ENCODE measurements at places on chromosomes 6 and 20.
A peak's percentile ranks its signal among the peaks of the same experiment; 100 is the strongest.

- DNase-seq = no peak
Observed at GRCh38 chr6:109002051-109002697, 92.5 kb downstream of the SESN1 start.

- DNase-seq = no peak
Observed at GRCh38 chr20:51142448-51142847, 119.5 kb upstream of the KCNG1 start.

GRCh38 chr20:15708984-15709598, 864.2 kb downstream of the KIF16B start:
- peak; percentile 16 for DNase-seq

DNA sequence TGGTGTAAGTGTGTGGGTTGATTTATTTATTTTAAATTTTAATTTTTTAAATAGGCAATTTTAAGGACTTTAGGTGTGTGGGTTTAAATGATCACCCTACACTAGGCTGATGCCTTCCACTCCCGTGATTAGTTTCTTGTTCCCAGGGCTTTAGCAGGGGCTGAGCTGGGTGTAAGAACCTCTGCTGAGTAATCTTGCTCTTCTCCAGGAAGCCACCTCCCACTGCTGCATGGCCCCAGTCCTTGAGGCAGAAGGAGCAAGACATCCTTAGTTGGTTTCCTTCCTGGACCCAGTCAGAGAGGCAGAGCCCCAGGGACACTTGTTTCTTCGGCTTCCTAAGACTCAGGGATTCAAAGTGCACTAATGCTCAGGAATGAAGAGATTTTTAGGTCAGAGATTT, 19.8 kb upstream of the CDC5L start:
- no peak for DNase-seq

DNA sequence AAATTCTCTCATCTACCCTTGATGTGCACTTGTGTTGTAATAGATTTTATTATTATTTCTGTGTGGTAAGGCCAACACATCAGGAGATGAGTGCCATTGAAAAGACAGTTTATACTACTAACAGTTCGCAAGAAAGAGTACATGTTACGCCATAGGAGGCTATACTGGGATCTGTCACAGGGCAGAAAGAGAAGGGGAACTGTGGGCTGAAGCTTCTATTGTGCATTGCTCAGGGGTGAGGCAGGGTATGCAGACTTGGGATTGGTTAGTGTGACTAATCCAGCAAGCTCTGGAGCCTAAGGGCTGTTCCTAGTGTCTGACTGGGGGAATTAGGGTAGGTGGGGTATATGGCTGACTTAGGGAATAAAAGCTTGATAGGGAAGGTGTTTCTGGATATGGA, 50.9 kb downstream of the GPR63 start:
- DNase-seq = no peak

DNA sequence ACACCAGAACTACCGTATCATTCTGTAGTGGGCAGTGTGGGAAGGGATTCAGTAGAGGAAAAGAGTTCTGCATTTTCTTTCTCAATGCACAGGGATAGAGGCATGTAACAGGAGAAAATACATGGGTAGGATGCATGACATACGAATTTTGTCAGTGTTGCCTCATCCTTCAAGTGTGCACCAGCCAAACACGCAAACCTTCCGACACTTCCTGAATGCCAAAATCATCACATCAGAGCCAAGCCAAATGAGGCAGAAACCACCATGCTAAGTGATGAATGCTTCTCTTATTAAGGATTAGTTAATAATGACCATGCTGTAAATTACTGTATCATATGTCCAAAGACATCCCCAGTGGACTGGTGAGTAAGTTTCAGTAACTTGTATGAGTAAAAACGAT, 27.3 kb downstream of the RAMACL start:
- no peak for DNase-seq

DNA sequence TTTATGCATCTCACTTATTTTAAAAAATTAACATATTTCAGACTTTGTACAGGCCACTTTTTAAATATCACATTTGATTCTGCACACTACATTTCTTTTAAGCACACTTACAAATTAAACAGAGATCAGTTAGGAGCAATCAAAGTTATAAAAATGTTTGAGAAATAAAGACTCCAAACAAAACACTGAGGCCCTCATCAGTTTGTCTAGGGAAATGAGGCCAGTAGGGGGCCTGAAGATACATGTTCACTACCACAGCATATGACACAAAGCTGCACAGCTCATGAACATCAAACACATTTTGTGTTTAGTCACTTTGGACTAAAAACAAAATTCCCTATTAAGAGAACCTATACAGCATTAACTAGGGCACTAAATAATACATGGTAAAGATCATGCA, 180.5 kb downstream of the PDE7B start:
- no peak for DNase-seq

GRCh38 chr20:62642051-62642665, at the start of gene SLCO4A1:
Gene SLCO4A1 (plus strand): TSS chr20:62642503. CDS start chr20:62656455, 13,952 bp downstream.
- peak; percentile 60 for DNase-seq

DNA sequence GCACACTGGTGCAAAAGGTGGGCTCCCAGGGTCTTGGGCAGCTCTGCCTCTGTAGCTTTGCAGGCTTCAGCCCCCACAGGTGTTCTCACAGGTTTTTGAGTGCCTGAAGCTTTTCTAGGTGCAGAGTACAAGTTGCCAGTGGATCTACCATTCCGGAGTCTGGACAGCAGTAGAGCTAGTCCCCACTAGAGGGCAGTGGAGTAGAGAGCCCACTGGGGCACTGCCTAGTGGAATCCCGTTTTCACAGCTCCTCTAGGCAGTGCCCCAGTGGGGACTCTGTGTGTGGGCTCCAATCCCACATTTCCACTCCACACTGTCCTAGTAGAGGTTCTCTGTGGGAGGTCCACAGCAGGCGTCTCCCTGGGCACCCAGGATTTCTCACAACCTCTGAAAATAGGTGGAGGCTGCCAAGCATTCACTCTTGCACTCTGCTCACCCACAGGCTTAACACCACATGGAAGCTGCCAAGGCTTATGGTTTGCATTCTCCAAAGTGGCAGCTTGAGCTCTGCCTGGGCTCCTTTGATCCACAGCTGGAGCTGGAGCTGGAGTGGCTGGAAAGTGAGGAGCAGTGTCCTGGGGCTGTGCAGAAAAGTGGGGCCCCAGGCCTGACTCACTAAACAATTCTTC, 86.3 kb upstream of the PROKR2 start:
- no peak for DNase-seq

DNA sequence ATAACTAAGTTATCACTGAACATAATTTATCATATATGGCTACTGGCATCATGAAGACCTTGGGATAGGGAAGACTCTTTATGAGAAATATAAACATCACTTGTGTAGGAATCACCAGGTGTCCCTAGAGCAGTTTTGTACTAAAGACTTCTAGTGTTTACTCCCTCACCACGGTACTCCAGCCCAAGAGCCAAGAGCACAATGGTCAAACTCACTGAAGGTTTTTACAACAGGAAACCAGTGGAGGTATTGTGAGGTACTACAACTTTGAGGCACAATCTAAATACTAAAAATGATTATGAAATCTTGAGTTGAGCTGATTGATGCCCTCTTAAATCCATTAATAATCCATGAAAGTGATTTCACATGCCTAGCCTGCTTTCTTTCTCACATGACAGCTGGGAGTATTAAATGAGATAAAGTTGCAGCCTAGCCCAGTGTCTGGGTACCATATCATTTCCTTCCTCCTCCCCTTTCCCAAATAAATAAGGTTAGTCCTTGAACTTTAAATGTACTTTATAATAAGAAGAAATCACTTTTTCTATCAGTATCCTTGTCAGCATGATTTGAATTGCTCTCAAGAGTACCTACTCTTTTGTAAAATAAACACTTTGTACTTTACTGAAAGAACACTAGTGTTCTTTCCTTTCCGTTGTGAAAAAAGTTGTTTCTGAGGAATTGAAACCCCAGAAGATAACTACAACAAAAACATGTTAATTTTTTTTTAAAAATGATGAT, 26.5 kb downstream of the GLO1 start:
- no peak for DNase-seq

GRCh38 chr20:49412254-49412653, 70.2 kb downstream of the KCNB1 start:
- DNase-seq = no peak

DNA sequence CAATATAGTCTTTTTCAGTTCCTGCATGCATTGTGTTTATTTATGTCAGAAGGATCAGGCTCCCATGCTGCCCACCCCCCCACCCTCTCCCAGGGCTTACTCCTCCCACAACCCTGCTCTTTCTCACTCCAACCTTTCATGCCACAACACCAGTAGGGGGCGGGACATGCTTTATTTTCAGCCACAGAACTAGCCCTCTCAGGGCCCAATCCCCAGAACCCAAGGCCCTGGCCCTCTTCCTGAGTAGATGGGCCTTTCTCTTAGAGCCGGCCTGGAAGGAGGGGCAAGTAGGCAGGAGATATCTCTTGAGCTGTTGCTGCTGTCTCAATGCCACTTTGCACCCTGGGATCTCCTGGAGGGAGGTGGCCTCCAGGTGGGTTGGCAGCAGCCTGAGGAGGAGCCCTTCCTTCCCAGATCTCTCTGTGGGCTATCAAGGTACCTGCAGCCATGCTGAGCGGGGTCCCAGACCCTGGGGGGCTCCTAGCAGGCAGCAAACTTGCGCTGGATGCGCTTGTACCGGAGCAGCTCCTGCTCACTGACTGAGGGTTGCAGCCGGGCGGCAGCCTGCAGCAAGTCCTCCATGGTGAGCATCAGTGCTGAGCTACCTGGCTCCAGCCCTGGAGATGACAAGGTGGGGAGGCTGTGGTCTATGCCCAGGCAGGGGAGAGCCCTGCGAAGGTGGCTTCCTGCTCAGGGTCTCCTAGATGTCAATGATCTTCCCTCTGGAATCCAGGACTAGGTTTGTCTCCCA, 3.5 kb downstream of the GNMT start:
- no peak for DNase-seq

GRCh38 chr6:30810813-30811339, 66.5 kb upstream of the IER3 start:
- no peak for DNase-seq

DNA sequence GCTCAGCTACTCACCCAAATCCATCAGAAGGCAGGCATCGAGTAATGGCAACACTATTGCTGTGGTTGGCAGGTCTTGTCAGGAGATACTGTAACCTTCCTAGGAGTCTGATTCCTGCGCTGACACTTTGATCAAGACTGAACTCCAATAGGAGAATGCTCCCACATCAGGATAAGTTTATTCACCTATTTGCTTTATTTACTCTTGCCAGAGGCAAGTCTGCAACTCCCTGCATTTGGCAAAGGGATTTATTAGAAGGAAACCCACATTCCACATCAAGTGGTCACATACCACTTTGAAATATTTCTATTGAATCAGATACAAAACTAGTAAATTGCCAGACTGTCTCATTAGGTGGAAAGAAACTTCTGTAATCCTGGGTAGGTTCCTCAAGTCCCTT, 43.5 kb downstream of the ZFAND3 start:
- no peak for DNase-seq

DNA sequence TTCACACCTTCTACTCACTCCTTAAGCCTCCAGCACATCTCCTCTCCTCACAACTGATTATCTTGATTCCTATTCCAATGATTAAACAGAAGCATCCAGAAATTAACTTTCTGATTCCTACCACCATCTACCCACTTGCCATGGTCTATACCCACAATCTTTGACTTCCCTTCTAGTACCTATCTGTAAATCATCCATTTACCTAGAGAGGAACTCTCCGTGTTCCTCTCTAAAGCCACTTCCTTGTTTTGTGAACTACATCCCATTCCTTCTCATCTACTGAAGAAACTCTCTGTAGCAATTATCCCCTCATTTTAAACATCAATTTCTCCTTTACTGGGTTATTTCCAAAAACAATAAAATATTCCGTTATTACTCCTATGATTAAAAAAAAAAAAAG, 167.3 kb downstream of the ARHGAP18 start:
- no peak for DNase-seq

DNA sequence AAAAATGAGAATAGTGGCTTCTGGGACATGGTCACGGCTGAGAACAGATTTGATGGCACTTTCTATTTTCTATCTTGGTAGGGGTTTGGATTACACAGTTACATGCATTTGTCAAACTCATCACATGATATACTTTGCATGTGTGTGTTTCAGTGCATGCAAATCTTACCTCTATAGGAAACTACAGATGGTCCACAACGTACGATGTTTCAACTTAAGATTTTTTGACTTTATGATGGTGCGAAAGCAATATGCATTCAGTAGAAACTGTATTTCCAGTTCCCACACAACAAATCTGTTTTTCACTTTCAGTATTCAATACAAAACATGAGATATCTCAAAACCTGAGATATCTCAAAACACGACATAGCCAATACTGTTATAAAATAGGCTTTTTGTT, 231.8 kb upstream of the SPTLC3 start:
- DNase-seq = no peak

GRCh38 chr6:17475606-17476244, 82.3 kb downstream of the CAP2 start:
- DNase-seq = no peak

GRCh38 chr6:26183581-26184366, 96.5 kb downstream of the HFE start:
- no peak for DNase-seq

DNA sequence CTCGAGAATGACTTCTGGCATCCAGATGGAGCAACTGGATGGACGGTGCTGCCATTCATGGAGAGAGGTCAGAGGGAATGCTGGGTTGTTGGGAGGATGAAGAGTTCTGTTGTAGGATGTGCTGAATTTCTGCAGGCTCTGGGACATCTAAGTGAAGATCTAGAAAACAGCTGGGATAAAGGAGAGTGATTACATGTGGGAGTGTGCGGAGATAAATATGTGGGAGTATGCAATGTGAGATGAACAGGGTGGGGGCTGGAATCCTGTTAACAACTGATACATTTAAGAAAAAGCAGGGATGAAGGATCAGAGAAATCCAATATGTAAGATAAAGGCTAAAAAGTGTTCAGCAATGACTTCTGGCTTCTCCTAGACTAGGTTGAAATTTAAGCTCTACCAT, 43.1 kb downstream of the FAXC start:
- no peak for DNase-seq

DNA sequence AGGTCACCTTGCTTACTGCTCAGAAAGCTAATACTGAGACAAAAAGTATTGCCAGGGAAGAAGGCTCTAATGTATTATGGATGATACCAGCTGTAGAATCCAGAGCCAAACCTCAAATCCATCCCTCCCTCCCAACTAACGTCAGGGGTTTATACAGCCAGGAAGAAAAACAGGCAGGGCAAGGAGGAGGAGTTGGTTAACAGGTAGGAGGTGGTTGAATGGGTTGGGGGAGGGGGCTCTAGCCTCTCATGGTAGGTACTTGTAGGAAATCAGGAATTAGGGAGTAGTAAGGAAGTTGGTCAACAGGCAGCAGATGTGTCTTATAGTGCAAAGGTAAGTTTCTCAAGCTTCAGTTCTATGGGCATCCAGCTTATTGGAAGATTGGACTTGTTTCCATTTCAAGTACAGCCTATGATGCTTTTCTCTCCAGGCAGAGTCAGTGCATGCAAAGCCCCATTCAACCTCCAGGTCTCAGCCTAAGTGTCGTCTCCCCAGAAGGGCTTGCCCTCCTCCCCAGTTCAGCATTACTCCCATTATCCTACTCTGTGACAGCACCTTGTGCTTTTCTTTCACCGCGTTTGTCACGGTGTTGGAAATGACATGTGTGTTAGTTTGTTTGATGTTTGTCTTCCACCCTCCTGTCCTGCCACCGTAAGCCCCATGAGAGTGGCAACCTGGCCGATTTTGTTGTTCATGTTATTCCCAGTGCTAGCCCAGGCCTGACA, 38.1 kb downstream of the PNLDC1 start:
- no peak for DNase-seq

- DNase-seq = no peak
Observed at GRCh38 chr20:11853359-11853758, 64.3 kb upstream of the BTBD3 start.

- no peak for DNase-seq
Observed at GRCh38 chr6:32188381-32189068, 1.5 kb downstream of the PBX2 start.

Data from activated CD8-positive, alpha-beta memory T cell treated with anti-CD3 and anti-CD28 coated beads for 48 hours (primary cell).